Activated naive CD8-positive, alpha-beta T cell treated with anti-CD3 and anti-CD28 coated beads, Interleukin-2, amount 10 ng/mL, durations not matched to agents 7 days and 5 days (primary cell): ENCODE measurements at places on chromosomes 12 and 14.

GRCh38 chr14:101772770-101773169, 11.3 kb downstream of the PPP2R5C start:
- no peaks in the 10 kb centered on the region for H3K36me3 ChIP-seq
- H3K4me1 ChIP-seq: peaks cover 5% of the 10 kb centered on the region
- no peak overlapping the region for H3K27ac ChIP-seq
- H3K27me3 ChIP-seq: no peaks in the 10 kb centered on the region

GRCh38 chr14:104845834-104846441, 19.1 kb upstream of the CEP170B start:
- peaks cover 68% of the 10 kb centered on the region for H3K27me3 ChIP-seq
- no peak overlapping the region for H3K27ac ChIP-seq
- H3K36me3 ChIP-seq: no peaks in the 10 kb centered on the region
- H3K4me1 ChIP-seq: no peaks in the 10 kb centered on the region

- H3K4me3 ChIP-seq: no peak overlapping the region
Observed at GRCh38 chr12:123607756-123608155, 5.9 kb downstream of the DDX55 start.

DNA sequence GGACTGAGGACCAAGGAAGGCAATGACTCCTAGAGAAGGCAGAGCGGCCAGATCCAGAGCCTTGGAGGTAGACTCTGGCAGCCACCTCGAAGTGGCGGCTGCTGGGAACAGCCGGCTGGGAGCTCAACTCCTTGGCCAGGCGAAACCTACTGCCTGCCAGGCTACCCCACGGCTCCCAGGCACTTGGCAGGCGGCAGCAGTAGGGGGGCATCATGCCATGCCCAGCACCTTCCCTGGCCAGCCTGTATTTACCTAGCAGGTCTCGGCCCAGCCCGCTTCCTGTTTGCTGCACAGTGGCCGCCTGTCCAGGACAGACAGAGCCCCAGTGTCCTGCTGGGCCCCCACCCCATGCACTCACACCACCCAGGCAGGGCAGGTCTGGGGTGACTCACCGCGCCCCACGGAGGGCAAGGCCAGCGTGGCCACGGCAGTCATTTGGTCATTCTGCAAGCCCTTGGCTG, 10.2 kb downstream of the TRPV4 start:
- no peak for DNase-seq
- no peak overlapping the region for H3K4me3 ChIP-seq
- no peak overlapping the region for H3K27ac ChIP-seq
- no peaks in the 10 kb centered on the region for H3K36me3 ChIP-seq

DNA sequence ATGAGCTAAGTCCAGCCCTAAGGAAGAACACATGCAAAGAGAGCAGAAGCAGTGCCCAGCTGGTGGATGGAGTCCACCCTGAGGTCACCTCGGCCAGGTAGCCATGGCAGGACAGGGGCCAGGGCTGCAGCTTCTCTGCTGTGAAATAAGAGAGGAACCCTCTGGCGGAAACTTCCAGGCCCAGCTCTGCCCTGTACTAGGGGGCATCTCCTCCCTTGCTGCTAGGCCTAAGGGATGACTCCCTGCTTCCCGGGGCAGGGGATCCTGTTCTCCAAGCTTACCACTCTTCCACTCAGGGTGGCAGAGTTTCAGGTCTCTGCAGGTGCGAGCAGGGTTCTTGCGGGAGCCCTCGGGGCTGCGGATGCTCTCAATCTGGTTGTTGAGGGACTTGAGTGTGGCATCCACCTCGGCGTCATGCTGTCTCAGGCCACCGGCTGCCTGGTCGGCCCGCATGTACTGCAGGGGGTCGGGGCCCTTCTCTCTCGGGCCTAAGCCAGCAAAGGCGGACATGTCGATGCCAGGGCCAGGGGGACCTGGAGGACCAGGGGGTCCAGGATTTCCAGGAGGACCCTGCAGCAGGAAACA, 11.7 kb downstream of the TMEM106C start:
- no peak overlapping the region for H3K4me3 ChIP-seq
- peaks cover 6% of the 10 kb centered on the region for H3K27me3 ChIP-seq
- no peak overlapping the region for H3K27ac ChIP-seq
- peaks cover 4% of the 10 kb centered on the region for H3K4me1 ChIP-seq
- peaks cover 1% of the 10 kb centered on the region for H3K36me3 ChIP-seq

DNA sequence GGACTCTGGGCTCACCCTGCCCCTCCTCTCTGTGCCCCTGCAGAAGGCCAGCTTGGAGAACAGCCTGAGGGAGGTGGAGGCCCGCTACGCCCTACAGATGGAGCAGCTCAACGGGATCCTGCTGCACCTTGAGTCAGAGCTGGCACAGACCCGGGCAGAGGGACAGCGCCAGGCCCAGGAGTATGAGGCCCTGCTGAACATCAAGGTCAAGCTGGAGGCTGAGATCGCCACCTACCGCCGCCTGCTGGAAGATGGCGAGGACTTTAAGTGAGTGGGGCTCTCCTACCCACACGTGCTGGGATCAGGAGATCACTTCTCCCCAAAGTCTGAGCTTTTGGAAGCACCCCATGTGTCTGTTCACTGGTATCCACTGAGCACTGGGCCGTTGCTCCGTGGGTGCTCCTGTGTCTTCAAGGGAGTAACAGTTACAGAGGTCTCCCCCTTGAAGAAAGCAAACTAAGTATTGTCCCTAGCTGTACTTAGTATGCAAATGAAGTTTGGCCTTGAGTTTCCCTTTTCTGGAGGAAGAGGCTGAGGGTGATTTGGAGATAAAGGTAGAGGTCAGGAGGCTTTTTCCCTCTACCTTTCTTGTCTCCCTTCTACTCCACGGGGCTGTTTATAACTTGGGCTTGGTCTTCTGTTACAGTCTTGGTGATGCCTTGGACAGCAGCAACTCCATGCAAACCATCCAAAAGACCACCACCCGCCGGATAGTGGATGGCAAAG, 3.3 kb downstream of the KRT18 start:
- H3K4me1 ChIP-seq: peaks cover 6% of the 10 kb centered on the region
- H3K4me3 ChIP-seq: no peak overlapping the region
- peaks cover 2% of the 10 kb centered on the region for H3K27me3 ChIP-seq
- no peaks in the 10 kb centered on the region for H3K36me3 ChIP-seq
- no peak overlapping the region for H3K27ac ChIP-seq

- peaks cover 9% of the 10 kb centered on the region for H3K27me3 ChIP-seq
- H3K4me1 ChIP-seq: no peaks in the 10 kb centered on the region
- no peak for DNase-seq
- H3K4me3 ChIP-seq: no peak overlapping the region
Observed at GRCh38 chr12:98295681-98296080, 219.7 kb upstream of the TMPO start.

DNA sequence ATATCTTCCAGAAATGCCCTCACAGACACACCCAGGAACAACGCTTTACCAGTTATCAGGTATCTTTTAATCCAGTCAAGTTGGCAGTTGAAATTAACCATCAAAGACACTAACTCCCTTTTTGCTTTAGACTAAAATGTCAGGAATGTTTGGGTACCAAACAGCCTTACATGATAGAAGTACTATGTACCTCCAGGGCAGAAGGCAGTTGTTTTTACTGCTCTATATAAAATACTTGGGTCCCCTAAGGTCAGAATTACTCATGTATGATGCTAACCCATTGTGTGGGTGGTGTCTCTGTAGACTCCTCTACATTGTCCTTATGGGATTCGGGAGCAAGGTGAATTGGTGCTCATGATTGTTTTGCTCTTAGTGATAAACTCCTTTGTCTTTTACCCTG, 492.5 kb upstream of the FLRT2 start:
- H3K36me3 ChIP-seq: no peaks in the 10 kb centered on the region
- H3K27me3 ChIP-seq: no peaks in the 10 kb centered on the region
- no peak for DNase-seq
- no peak overlapping the region for H3K4me3 ChIP-seq

GRCh38 chr14:96139169-96139568, 65.5 kb upstream of the BDKRB2 start:
- no peak overlapping the region for H3K27ac ChIP-seq
- DNase-seq: no peak
- H3K4me1 ChIP-seq: no peaks in the 10 kb centered on the region

DNA sequence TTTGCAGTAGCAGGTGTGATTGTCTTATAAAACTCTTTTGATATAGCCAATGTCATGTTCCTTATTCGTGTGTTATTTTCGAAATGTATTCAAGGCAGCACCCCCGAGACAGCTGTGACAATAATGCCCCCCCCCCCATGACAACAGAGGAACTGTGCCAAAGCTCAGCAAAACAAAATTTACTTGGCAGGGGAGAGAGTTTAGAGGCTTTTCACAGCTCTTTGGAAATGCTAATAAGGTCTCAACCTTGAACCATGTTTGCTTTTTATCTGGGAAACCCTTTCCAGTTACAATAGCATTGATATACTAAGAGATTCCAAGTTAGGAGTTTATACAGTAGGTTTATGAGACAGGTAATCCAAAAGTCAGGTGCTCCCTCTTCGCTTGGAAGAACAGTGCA, 56.4 kb upstream of the USP44 start:
- no peak overlapping the region for H3K27ac ChIP-seq
- DNase-seq: no peak
- no peak overlapping the region for H3K4me3 ChIP-seq
- H3K27me3 ChIP-seq: no peaks in the 10 kb centered on the region
- no peaks in the 10 kb centered on the region for H3K36me3 ChIP-seq

DNA sequence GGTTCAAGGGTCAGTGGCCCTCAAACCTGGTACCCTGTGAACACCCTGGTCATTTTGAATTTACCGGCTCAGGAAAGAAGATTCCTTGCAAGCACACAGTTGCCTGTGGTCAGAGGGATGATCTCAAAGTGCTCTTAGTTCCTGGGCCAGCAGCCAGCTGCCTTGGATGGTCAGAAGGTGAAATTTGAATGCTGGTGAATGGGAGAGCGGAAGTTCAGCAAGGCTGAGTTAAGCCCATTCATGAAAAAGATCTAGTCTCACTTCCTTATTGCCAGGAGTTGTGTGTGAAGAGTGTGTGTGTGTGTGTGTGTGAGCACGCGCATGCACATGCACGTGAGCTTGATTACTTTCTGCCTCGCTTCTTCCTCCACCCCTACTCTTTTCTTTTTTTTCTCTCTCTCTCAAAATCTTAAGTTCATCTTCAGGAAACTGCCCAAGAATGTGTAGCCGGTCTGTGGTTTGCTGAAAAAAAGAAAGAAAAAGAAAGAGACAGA, 155.5 kb upstream of the CCND2 start:
- no peak for DNase-seq
- H3K27ac ChIP-seq: peak overlapping the region; percentile 91
- H3K4me1 ChIP-seq: peaks cover 66% of the 10 kb centered on the region
- no peaks in the 10 kb centered on the region for H3K36me3 ChIP-seq
- no peaks in the 10 kb centered on the region for H3K27me3 ChIP-seq
- peak overlapping the region; percentile 69 for H3K4me3 ChIP-seq

DNA sequence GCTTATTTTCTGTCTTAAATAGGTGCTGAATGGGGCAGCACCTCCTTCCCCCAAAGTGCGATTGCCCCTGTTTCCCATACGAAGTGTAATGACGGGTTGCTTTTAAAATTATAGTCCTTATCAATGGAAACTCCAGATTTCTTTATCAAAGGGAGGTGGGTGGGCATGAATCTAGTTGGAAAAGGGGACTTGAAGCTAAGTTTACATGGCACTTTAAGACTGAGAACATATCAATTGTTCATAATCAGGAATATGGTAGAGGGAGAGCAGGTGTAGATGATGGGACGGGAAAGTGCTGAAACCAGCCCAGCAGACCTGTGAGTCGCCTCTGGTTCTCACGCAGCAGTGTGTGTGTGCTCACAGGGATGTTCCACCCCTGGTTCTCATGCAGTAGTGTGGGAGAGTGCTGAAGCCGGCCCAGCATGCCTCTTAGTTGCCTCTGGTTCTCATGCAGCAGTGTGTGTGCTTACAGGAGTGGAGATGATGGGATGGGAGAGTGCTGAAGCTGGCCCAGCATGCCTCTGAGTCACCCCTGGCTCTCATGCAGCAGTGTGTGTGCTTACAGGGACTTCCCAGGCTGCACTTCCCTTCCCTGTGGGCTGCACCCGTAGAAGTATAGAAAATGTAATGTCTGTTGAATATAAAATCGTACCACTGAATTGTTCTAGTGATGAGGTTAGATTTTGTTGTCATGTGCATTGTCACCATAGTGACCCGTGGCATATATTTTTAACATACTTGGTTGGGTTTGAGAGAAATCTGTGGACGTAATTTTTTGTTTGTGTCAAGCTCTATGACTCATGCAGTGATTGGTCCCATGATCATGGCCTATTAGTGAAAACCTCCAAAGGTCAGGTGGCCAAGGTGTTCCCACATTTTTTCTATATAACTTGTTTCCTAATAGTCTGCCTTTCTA, 51.6 kb downstream of the GPATCH2L start:
- no peak overlapping the region for H3K4me3 ChIP-seq
- no peaks in the 10 kb centered on the region for H3K27me3 ChIP-seq
- no peak for DNase-seq
- no peak overlapping the region for H3K27ac ChIP-seq

- H3K36me3 ChIP-seq: no peaks in the 10 kb centered on the region
- H3K27me3 ChIP-seq: no peaks in the 10 kb centered on the region
- no peaks in the 10 kb centered on the region for H3K4me1 ChIP-seq
- no peak overlapping the region for H3K27ac ChIP-seq
Observed at GRCh38 chr12:84698576-84699333, 213.8 kb downstream of the SLC6A15 start.

GRCh38 chr12:44127966-44128710, 292.3 kb downstream of the TMEM117 start:
- no peaks in the 10 kb centered on the region for H3K36me3 ChIP-seq
- no peaks in the 10 kb centered on the region for H3K4me1 ChIP-seq
- no peak for DNase-seq
- no peak overlapping the region for H3K27ac ChIP-seq

GRCh38 chr12:42809226-42809625, 219.7 kb upstream of the PRICKLE1 start:
- no peak overlapping the region for H3K4me3 ChIP-seq
- H3K36me3 ChIP-seq: no peaks in the 10 kb centered on the region
- H3K27ac ChIP-seq: no peak overlapping the region

DNA sequence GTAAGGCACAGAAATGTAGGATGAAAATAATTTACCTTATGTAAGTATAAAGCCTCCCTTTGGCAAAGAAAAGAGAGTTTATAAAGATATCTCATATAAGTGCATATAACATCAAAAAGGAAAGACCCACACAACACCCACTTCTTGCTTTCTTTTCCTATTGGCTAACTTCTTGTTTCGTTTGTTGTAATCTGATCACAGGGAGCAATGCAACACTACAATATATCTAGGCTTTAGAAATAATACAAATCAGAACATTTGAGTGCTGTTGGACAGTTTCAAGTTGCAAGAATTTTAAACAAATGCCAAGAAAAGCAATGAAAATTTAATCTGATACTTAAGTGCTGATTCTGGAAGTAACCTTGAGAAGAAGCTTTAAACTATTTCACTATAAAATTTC, 1.3 kb downstream of the FGD6 start:
- H3K4me1 ChIP-seq: peaks cover 16% of the 10 kb centered on the region
- no peak overlapping the region for H3K27ac ChIP-seq
- H3K27me3 ChIP-seq: peaks cover 12% of the 10 kb centered on the region
- H3K4me3 ChIP-seq: peak overlapping the region; percentile 93
- DNase-seq: no peak
- H3K36me3 ChIP-seq: peaks cover 1% of the 10 kb centered on the region

GRCh38 chr14:80602946-80603345, 338.6 kb downstream of the CEP128 start:
- no peaks in the 10 kb centered on the region for H3K36me3 ChIP-seq
- H3K4me3 ChIP-seq: no peak overlapping the region
- peaks cover 3% of the 10 kb centered on the region for H3K27me3 ChIP-seq
- H3K4me1 ChIP-seq: no peaks in the 10 kb centered on the region
- no peak overlapping the region for H3K27ac ChIP-seq
- no peak for DNase-seq

- peaks cover 63% of the 10 kb centered on the region for H3K27me3 ChIP-seq
- peaks cover 10% of the 10 kb centered on the region for H3K4me1 ChIP-seq
- no peak overlapping the region for H3K27ac ChIP-seq
- H3K36me3 ChIP-seq: no peaks in the 10 kb centered on the region
- DNase-seq: no peak
Observed at GRCh38 chr12:12266389-12266872, 413 bp downstream of the LRP6 start.
